Omental fat pad (tissue), 4 donors: ENCODE measurements at places on chromosomes 7 and 10. TPM values are rescaled to one million over a fixed set of nuclear protein-coding genes. Genes with fewer than 3 reads are reported as not detected.

DNA sequence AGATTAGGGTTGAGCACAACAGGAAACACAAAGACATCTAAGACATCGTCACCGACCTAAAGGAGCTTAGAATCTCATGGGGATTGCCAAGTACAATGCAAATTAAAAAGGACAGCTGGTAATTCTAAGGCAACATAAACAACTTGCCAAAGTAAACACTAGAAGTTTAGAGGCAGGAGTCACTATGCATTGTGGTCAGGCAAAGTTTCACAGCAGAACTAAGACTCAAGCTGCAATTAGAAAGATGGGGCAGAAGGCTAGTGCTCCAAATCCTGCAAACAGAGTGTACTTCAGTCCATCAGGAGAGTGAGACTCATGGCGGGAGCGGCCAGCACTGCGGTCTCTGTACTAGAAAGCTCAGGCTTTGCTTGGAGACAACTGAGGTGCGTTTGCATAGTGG, 52.7 kb downstream of the HIPK2 start:
- no peak for DNase-seq

- no peak for DNase-seq
Measured at GRCh38 chr7:34109936-34110780, 204.8 kb downstream of the BMPER start.

DNA sequence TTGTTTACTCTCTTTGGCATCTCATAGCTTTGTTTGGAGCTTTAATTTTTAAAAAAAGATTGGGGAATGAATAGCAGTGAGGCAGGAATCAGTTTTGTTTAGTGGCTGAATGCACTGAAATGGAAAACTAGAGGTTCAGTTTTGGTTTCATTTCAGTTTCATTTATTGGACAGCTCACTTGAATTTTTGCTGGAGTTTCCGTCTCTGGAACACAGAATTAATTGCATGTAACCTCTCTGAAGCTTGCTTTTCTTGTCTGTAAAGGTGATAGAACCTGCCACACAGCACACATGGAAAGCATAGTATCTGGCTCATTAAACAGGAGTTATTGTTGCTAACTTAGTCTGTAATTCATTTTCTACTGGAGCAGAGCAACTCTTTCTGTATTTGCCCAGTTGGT, 7.1 kb downstream of the GRM8 start:
- no peak for DNase-seq

DNA sequence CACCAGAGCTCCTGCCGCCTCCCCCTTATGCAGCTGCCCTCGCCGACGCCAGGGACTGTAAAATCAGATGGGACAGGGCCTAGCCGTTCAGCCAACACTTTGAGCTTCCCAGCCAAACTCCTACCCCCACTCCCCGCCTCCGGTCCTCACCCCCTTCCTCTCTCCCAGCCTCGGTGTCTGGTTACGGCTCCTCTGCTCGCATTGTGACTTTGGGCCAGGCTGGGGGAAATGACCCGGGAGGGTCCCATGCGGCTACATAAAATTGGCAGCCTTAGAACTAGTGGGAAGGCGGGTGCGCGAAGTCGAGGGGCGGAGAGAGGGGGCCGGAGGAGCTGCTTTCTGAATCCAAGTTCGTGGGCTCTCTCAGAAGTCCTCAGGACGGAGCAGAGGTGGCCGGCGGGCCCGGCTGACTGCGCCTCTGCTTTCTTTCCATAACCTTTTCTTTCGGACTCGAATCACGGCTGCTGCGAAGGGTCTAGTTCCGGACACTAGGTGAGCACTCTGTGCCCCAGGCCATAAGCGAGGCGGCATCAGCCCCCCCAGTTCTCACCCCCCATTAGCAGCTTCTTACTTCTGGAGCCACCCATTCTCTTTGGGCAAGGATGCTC, at the start of gene KAZALD1:
TSS of gene KAZALD1 (plus strand) at position 366 of the 608 bp plus-strand sequence. CDS start 604 bp downstream, outside the sequence.
- no peak for DNase-seq

- DNase-seq = no peak
Measured at GRCh38 chr7:55199418-55199817, 165.7 kb upstream of the LANCL2 start.

DNA sequence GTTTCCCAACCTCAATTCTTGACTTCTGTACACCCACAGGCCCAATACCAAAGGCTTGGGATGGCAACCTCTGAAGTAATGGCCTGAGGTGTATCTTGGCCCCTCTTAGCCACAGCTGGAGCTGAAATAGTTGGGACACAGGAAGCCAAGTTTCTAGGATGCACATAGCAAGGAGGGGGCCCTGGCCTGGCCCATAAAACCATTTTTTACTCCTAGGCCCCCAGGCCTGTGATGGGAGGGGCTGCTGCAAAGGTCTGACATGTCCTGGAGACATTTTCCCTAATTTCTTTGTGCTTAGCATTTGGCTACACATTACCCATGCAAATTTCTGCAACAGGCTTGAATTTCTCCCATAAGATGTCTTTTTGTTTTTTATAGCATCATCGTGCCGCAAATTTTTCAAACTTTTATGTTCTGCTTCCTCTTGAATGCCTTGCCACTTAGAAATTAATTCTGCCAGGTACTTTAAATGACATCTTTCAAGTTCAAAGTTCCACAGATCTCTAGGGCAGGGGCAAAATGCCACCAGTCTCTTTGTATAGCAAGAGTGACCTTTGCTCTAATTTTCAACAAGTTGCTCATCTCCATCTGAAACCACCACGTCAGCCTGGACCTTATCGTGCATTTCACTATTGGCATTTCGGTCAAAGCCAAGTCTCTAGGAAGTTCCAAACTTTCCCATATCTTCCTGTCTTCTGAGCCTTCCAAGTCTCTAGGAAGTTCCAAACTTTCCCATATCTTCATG, 490.8 kb downstream of the IPMK start:
- no peak for DNase-seq

GRCh38 chr7:43646603-43647338, 63.9 kb downstream of the STK17A start:
- no peak for DNase-seq

GRCh38 chr7:96686305-96686704, 23.3 kb downstream of the SEM1 start:
- DNase-seq = no peak

GRCh38 chr7:1779445-1779844, 109.4 kb downstream of the ELFN1 start:
- DNase-seq = no peak

DNA sequence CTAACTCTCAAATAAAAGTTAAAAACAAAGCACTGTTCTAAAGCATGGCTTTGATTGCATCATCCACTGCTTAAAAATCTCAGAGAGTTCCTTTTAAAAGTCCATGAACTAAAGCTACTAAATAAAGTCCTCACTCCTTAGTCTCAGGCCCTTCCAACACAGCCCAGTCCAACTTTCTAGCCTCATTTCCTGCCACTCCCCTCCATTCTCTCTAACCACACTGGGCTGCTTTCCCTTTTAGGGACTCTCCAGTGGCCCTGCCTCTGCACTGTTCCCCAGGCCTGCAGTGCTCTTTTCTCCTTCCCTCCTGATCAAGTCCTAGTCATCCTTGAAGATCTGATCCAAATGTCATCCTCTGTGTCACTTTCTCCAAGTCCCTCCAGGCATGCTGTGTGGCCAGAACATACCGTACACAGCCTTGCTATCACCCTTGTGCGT, 56.9 kb upstream of the PPP1R3C start:
- DNase-seq = no peak

- no peak for DNase-seq
Measured at GRCh38 chr7:40297741-40298311, 163.0 kb downstream of the SUGCT start.

Gene GHRHR
- not detected for total RNA-seq

Gene PIP
- total RNA-seq = not detected

Gene ANXA11
- 103 TPM for total RNA-seq

Gene SEMA3D
- total RNA-seq = 15.7 TPM

Gene SPDYE9
- not detected for total RNA-seq
